ENCODE measurements at places on chromosomes 3 and 15.
A peak's percentile ranks its signal among the peaks of the same experiment; 100 is the strongest.

GRCh38 chr3:23960649-23961048 is 15.6 kb downstream of the NR1D2 start:
- no peaks in the 10 kb centered on the region for H3K4me1 ChIP-seq
- H3K27ac ChIP-seq = no peak overlapping the region
- no peak for DNase-seq
- H3K27me3 ChIP-seq = no peaks in the 10 kb centered on the region
- no peak overlapping the region for H3K4me3 ChIP-seq
- peaks cover 5% of the 10 kb centered on the region for H3K36me3 ChIP-seq

- H3K27me3 ChIP-seq = no peaks in the 10 kb centered on the region
- no peak overlapping the region for H3K27ac ChIP-seq
- H3K4me1 ChIP-seq = no peaks in the 10 kb centered on the region
- DNase-seq = no peak
- H3K4me3 ChIP-seq = no peak overlapping the region
These were observed 40.2 kb downstream of the TNFAIP8L3 start for GRCh38 chr15:51054535-51054934.

- no peak overlapping the region for H3K4me3 ChIP-seq
- H3K27ac ChIP-seq = no peak overlapping the region
- peaks cover 21% of the 10 kb centered on the region for H3K4me1 ChIP-seq
- no peaks in the 10 kb centered on the region for H3K36me3 ChIP-seq
- DNase-seq = no peak
These were observed 48.2 kb upstream of the SLC41A3 start for GRCh38 chr3:126131881-126132750.

DNA sequence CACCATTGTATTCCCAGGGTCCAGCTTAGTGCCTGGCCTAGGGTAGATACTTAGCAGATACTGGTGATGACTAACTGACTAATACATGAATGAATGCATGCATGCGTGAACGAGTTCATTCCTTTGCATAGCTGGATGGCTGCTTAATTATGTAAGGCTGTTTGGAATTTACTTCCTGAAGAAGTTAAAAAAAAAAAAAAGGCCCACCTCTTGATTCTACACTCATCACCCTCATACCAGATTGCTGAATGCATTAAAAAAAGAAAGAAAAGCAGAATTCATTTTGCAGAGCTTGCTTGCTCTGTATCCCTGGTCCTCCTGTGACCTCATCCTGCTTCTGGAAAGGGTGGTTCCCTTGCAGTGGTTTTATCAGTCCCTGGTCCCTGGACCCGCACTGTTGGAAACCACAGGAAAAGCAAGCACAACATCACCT is 277.6 kb upstream of the CFAP20DC start:
- no peak overlapping the region for H3K4me3 ChIP-seq
- no peak overlapping the region for H3K27ac ChIP-seq
- no peaks in the 10 kb centered on the region for H3K4me1 ChIP-seq
- H3K27me3 ChIP-seq = no peaks in the 10 kb centered on the region

- H3K4me3 ChIP-seq = no peak overlapping the region
- DNase-seq = no peak
- H3K36me3 ChIP-seq = no peaks in the 10 kb centered on the region
- peaks cover 10% of the 10 kb centered on the region for H3K4me1 ChIP-seq
These were observed 32.9 kb upstream of the CYP11A1 start for GRCh38 chr15:74400313-74400860.

DNA sequence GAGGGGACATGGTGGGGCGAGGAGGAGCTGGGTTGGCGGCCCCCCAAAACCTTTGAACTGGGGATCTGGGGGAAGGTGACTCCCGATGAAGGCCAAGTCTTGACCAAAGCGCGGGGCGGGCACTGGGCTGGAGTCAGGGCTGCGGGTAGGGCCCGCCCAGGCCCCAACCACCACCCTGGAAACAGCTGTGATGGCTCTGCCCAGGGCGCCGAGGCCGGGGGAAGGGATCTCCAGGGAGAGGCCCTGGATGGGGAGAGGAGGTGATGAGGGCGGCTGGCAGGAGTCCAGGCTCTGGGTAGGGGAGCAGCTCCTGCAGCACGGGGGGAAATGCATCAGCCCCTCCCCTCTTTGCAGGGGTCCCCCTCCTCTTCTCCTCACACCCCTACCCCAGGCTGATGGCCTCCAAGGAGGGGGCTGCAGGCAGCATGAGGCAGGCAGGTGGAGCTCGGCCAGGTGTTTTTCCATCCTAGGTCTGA is 5.9 kb upstream of the C15orf39 start:
- H3K27ac ChIP-seq = no peak overlapping the region
- H3K4me1 ChIP-seq = peaks cover 21% of the 10 kb centered on the region
- H3K36me3 ChIP-seq = no peaks in the 10 kb centered on the region

DNA sequence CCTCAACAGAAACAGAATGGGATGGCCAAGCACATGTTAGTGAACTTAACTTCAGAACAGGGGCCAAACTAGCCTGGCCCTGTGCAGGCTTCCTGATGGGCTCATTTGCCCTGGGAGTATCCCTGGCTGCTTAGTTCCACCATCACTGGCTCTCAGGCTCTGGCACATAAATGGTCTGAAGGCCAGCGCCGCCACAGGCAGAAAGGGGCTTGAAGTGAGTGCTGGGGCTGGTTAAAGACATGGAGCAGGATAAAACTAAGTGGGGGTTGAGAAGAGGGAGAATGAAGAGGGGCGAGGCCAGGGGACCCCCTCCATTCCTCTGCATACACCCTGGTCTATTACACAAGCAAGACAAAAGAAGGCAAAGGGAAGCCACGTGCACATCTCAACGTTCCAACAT is 12.2 kb downstream of the SLCO2A1 start:
- H3K27ac ChIP-seq = no peak overlapping the region
- H3K27me3 ChIP-seq = no peaks in the 10 kb centered on the region
- H3K36me3 ChIP-seq = no peaks in the 10 kb centered on the region
- peak; percentile 22 for DNase-seq
- no peak overlapping the region for H3K4me3 ChIP-seq

DNA sequence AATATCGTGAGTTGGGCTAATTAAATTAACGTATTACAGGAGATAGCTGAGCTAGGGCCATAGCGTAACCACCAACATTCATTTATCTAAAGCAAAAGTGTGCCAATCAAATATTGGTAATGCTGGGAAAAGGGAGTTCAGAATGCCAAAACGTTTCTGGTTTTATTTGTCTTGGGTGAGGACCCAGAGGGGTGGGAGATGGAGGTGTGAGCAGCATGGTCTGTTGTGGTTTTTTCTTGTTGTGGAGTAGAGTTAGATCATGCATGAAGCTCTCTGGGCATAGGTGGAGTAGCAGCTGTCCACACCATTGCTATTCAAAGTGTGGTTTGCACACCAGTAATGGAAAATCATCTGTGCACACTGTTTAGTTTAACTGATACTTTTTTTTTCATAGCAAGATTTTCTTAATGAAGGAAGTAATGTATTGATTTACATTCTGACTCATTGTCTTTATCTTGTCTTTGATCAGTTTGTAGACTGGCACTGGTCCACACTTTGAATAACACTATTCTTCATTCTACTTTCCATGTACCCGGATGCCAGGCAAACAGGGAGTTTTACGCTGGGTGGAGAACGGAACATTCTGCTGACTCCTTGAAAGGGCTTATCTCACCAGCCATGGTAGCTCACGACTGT is 50.8 kb upstream of the CRTC3 start:
- peaks cover 55% of the 10 kb centered on the region for H3K36me3 ChIP-seq
- DNase-seq = no peak
- no peaks in the 10 kb centered on the region for H3K4me1 ChIP-seq
- no peak overlapping the region for H3K4me3 ChIP-seq
- no peak overlapping the region for H3K27ac ChIP-seq

GRCh38 chr15:77384086-77384485 is 35.8 kb downstream of the PEAK1 start:
- no peaks in the 10 kb centered on the region for H3K27me3 ChIP-seq
- no peaks in the 10 kb centered on the region for H3K36me3 ChIP-seq
- no peak overlapping the region for H3K4me3 ChIP-seq
- H3K4me1 ChIP-seq = no peaks in the 10 kb centered on the region

DNA sequence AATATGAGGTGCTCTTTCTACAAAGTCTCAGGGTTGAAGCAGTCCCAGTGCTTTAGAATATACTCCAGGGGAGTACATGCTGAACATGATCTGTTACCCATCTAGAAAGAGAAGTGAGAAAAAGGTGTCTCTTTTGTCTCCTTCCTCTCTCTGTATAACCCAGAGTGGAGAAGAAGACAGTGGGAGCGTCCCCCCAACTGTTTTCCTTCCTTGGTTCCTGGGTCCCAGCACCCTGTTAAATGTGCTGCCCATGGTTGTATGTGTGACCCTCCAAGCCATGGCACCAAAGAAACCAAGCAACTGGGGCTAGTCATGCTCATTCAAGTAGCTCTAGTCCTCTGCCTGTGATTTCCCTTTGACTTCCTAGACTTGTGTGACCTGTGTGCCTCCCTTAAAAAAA is 683.7 kb downstream of the TBL1XR1 start:
- H3K4me3 ChIP-seq = no peak overlapping the region
- peak; percentile 59 for DNase-seq
- peaks cover 7% of the 10 kb centered on the region for H3K4me1 ChIP-seq
- H3K27me3 ChIP-seq = no peaks in the 10 kb centered on the region
- H3K27ac ChIP-seq = no peak overlapping the region

DNA sequence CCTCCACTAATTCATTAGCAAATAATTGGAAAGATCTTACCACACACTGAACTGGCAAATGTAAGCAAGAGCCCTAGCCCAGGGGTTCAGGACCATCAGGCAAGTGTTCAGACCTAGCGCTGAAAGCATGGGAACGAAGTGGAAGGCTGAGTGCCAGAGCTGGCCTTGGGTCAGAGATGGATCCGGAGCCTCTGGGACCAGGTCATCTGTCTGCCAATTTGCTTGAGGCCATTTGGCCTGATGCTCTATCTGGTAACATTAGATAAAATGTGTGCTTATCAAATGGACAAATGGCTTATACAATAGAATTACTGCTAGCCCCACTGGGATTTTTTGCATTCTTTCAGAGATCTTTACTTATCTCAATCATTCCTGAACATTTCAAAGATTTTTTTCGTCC is 1.4 kb upstream of the TMC3 start:
- H3K4me3 ChIP-seq = no peak overlapping the region
- H3K4me1 ChIP-seq = no peaks in the 10 kb centered on the region
- no peaks in the 10 kb centered on the region for H3K27me3 ChIP-seq
- H3K27ac ChIP-seq = no peak overlapping the region

GRCh38 chr3:142077859-142078500 is 71.4 kb downstream of the TFDP2 start:
- no peaks in the 10 kb centered on the region for H3K27me3 ChIP-seq
- H3K4me3 ChIP-seq = no peak overlapping the region
- no peak for DNase-seq
- H3K4me1 ChIP-seq = no peaks in the 10 kb centered on the region

GRCh38 chr3:77373619-77374018 is 333.7 kb downstream of the ROBO2 start:
- no peaks in the 10 kb centered on the region for H3K36me3 ChIP-seq
- H3K4me1 ChIP-seq = no peaks in the 10 kb centered on the region
- no peaks in the 10 kb centered on the region for H3K27me3 ChIP-seq
- no peak overlapping the region for H3K27ac ChIP-seq
- no peak for DNase-seq
- H3K4me3 ChIP-seq = no peak overlapping the region

GRCh38 chr3:186784820-186785494 is 1.6 kb downstream of the EIF4A2 start:
- H3K27me3 ChIP-seq = no peaks in the 10 kb centered on the region
- H3K36me3 ChIP-seq = peaks cover 61% of the 10 kb centered on the region
- H3K27ac ChIP-seq = peak overlapping the region; percentile 1
- no peak for DNase-seq
- H3K4me1 ChIP-seq = 0 out of 2 replicates have a peak, but pooled peaks cover 3% of the 10 kb centered on the region

DNA sequence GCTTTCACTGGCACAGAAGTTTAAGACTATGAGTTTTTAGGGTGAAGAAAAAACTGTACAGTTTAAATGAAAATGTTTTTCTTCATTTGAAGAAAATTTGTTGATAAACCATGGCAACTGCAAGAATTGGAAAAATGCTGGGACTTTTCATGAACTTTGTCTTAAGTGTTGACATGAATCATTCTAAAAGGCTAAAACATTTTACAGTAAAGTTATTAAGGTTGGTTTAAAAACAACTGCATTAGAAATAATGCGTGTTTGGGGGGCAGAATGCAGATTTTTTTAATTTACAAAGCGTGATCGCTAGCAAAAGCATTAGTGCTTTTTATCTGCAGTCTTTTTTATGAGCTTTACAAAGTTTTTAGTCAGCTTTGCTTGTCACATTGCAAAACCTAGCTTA is 601.9 kb upstream of the TGFBR2 start:
- H3K27me3 ChIP-seq = no peaks in the 10 kb centered on the region
- H3K4me3 ChIP-seq = no peak overlapping the region
- H3K27ac ChIP-seq = no peak overlapping the region
- DNase-seq = no peak
- H3K36me3 ChIP-seq = no peaks in the 10 kb centered on the region
- no peaks in the 10 kb centered on the region for H3K4me1 ChIP-seq

DNA sequence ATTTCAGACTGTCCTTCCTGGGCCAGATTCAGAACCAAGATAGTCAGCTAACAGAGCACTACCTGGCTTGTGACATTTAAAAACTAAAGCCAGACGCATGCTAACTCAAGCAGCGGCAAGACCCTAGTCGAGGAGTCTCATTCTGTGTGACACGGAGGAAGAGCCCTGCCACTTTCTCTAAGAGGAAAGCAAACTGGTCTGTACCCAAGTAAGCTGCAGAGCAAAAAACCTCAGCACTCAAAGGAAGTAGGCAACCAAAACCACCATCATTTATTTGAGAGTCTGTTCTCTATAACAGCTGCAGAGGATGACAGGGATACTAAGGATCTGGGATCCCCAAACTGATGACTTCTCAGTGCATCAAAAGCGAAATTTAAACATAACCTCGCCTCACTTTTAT is 152.1 kb downstream of the OSBPL10 start:
- no peak for DNase-seq
- peaks cover 5% of the 10 kb centered on the region for H3K36me3 ChIP-seq
- H3K4me1 ChIP-seq = peaks cover 6% of the 10 kb centered on the region
- H3K27me3 ChIP-seq = no peaks in the 10 kb centered on the region

Data from H1 (cell line).